ENCODE measurements at places on chromosomes 6 and 20.

DNA sequence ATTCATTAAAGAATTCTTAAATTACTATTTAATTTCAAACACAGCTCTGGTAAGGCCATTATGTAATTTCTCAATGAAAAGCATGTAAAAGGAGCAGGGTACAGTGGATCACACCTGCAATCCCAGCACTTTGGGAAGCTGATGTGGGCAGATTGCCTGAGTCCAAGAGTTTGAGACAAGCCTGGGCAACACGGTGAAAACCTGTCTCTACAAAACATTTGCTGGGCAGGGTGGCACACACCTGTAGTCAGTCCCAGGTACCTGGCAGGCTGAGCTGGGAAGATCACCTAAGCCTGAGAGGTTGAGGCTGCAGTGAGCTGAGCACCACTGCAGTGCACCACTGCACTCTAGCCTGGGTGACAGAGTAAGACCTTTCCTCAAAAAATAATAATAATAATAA is 37.4 kb downstream of the MDN1 start:
- DNase-seq = no peak

DNA sequence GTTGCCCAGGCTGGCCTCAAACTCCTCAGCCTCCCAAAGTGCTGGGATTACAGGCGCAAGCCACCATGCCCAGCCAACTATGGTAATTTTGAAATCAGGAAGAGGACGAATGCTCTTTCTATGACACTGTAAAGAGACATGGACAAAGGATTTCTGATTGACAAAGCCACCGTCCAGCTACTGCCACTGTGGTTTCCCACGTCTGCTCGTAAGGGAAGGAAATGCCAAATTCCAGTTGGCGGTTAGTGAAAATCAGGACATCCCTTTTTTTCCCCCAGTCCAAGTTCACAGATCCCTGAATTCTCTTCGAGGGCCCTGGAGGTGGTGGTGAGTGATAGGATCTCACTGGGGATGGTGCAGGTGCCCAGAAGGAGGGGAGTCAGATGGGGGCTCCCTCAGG is 31.2 kb downstream of the SNAI1 start:
- no peak for DNase-seq

DNA sequence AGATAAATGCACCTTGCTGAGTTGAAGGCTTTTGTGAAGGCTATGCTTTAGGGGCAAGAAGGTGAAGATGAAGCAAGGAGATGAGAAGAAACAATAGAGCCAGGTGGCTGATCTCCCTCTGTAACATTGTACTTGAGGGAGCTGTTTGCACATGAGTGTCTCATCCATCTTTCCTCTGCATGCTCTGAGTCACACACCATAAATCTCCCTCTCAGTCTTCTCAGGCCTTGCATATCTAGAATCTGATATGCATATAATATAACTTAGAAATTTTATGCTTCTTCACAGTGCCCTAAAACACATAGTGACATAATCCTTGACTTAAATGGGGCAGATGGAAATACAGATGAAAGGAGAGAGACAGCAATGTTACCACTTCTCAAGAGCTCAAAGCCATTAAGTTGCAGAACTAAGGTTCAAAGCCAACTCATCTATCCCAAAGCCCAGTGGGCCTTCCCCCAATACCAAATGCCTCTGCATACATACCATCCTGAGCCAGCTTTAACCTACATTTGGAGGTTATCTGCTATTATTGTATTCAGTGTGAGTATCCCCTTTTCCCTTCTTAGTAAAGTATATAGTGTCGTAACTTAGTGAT is 62.4 kb upstream of the STXBP5 start:
- no peak for DNase-seq

DNA sequence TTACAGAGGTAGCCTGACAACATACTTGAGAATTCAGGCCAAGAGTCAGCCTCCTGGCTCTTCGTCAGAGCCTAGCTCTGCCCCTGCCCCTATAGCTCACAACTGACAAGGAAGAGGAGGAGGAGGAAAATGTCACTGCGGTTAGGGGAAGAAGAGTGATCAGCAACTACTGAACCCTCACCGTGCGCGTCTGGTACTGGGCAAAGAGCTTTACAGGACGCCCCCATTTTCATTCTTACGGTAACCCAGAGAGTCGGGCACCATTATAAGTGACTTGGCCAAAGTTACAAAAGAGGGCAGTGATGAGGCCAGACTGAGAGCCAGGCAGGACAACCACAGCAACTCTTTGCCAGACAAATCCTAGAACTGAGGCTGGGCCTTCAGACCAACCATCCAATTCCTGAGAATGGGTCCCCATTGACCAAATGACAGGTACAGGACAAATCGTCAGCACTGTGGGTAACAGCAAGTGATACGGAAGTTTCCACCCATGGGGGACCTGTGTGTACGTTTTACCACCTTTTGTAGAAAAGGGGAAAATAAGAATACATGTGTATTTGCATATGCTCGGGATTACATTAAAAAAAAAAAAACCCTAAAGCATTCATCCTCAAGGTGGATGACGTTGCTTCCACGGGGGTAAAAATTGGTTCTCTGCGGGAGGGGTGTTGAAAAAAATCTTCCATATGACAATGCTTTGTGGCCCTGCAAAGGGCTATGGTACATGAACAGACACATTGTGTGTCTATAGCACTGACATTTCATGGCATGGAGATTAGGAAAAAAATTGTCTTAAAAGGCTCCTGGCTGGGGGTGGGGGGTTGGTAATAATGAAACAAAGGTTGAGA is 118.0 kb downstream of the NFATC2 start:
- DNase-seq = no peak

DNA sequence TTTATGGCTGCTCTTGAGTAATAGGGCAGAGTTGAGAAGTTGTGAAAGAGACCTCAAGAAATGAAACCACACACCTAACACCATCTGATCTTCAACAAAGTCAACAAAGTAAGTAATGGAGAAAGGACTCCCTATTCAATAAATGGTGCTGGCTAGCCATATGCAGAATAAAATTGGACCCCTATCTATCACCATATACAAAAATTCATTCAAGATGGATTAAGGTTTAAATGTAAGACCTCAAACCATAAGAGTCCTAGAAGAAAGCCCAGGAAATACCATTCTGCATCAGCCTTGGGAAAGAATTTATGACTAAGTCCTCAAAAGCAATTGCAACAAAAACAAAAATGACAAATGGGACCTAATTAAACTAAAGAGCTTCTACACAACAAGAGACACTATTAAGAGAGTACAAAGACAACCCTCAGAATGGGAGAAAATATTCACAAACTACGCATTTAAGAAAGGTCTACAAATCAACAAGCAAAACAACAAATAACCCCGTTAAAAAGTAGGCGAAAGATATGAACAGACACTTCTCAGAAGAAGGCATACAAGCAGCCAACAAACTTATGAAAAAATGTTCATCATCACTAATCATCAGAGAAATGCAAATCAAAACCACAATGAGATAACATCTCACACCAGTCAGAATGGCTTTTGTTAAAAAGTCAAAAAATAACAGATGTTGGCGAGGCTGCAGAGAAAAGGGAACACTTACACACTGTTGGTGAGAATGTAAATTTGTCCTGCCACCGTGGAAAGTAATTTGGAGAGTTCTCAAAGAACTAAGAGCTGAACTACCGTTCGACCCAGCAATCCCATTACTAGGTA is 4.0 kb downstream of the MAP3K5 start:
- DNase-seq = peak; percentile 2

DNA sequence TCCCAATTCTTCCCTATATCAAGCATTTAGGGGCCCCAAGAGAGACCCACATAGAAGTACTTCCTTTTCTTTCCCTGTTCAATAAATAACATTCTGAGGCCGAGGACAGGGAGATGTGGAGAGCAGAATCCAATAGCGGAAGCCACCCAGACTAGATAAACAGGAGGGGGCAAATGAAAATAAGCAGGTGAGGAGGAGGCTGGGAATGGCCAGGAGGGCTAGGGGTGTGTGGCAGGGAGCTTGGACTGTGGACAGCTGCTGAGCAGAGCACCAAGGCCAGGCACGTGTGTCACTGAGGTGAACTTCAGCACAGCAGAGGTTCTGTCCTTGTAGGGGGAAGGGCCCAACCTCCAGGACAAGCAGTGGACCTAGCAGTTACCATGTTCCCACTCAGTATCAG is 339.2 kb downstream of the FOXA2 start:
- no peak for DNase-seq

GRCh38 chr6:13304101-13304500 is 24.2 kb downstream of the TBC1D7 start:
- no peak for DNase-seq

All from amniotic stem cell (primary cell).